ENCODE measurements at places on chromosomes 11 and 22.

- no peak for DNase-seq
Observed at GRCh38 chr11:58006940-58007339, 16.7 kb upstream of the OR9Q1 start.

- no peak for DNase-seq
Observed at GRCh38 chr11:116782728-116783127, 5.1 kb downstream of the ZPR1 start.

GRCh38 chr22:31650391-31650790, 11.6 kb downstream of the PISD start:
- DNase-seq = no peak

- no peak for DNase-seq
Observed at GRCh38 chr11:57414612-57415212, 12.2 kb downstream of the SLC43A3 start.

DNA sequence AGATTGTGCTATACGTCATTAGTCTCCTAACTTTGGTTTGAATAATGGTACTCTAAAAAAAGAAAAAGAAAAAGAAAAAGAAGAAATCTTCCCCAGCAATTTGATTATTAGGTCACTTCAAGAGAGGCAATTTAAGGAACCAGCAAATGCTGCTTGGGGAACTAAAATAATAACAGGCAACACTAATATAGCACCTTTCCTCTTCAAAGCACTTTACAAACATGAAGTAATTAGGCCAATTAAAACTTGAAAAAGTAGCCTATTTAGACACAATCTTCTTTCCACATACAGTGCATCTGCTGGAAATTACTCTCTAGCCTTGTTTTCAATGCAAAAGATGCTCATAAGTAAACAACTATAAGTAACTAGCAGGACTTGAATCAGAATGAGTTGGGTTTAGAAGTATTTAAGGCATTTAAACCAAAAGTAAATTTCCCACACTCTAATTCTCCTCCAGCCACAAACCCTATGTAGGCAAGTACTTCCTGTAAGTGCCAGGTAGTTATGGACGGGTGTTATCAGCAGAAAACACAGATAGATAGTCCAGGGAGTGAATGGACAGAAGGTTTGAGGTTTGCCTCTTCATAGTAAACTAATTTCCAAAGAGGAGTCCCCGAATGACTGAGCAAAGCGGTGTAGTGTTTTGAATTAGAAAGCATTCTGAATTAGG, 44.5 kb downstream of the LRRC4C start:
- DNase-seq = no peak

DNA sequence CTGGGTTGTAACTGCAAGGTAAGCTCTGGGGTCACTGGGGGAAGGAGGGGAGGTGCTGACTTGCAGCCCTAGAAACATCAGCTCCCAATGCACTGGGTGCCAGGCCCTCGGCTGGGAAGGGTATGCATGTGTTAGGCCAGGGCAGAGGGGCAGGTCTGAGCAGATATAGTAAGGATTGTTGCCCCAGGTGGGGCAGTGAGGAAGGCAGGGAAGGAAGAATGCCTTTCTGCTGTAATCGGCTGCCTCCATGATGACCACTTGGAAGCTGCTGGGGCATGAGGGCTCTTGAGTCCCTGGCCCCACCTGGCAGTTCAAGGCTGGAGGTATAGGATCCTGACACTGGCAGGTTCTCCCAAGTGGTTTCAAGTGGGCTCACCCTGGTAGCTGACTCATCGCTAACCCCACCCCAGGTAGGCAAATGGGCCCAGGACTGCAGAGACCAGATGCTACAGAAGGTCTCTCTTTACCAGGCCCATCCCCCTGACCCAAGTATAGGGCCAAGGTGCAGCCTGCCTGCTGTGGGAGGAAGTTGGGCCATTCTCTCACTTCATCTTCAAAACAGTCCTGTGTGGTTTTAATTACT, 56.7 kb downstream of the TIMP3 start:
- no peak for DNase-seq

GRCh38 chr11:26963764-26964163, 30.1 kb upstream of the FIBIN start:
- DNase-seq = no peak

GRCh38 chr11:116404462-116404798, 368.4 kb downstream of the BUD13 start:
- no peak for DNase-seq

DNA sequence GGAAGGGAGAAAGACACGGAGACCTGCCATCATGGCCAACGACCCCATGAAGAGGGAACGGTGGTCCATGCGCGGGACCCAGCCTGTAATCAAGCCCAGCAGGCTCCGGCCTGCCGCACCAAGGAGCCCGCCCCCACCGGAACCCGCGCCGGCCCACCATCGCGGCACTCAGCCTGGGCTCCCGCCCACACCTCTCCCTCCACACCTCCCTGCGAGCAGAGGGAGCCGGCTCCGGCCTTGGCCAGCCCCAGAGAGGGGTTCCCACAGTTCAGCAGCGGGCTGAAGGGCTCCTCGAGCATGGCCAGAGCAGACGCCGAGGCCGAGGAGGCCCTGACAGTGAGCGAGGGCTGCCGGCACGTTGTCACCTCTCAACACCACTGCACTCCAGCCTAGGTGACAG, 1302.8 kb upstream of the CNTN5 start:
- no peak for DNase-seq

DNA sequence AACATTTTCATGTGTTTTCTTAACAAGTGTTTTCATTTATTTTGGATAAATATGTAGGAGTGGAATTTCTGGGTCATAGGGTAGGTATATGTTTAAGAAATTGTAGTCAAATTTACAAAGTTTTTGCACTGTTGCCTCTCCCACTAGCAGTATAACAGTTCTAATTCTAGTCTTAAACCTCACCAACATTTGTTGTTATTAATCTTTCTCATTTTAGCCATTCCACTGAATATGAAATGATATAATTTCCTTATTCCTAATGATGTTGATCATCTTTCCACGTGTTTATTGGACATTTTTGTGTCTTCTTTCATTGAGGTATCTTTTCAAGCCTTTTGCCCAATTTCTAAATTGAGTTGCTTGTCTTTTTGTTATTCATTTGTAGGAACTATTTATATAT, 62.0 kb downstream of the C11orf91 start:
- DNase-seq = no peak

DNA sequence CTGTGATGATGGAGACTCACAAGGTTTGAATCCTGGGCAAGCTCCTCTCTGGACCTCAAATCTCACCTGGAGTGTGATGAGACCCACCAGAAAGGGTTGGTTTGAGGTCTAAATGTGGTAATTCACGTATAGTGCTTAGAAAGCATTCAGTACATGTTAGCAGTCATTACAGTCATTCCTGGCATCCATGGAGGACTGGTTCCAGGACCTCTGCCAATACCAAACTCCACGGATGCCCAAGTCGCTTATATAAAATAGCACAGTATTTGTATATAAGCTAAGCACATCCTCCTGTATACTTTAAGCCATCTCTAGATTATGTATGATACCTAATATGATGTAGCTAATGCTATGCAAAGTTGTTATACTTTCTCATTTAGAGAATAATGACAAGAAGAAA, 67.6 kb upstream of the CYP2D6 start:
- no peak for DNase-seq

DNA sequence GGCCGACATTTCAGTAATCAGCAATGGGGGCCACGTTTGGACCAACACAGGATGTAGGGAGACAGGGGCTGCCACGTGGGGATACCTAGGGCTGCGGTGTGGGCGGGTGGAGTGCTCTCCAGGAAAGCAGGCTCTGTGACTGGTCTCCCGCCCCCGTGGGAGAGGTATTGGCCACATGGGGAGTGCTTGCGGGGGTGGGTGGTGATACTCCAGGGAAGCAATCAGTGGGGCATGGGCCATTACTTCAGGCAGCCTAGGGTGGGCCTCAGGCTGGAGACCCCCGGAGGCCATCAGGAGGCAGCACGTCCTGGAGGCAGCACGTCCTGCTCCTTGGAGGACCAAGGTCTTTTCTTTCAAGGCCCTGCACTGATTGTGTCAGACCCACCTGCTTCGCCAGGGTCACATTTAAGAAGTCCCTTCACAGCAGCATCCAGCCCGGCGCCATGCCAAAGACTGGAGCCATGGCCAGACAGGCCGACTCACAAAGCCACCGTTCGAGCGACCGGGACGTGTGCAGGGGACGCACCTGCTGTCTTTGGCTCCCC, 3.0 kb upstream of the MUC2 start:
- no peak for DNase-seq

DNA sequence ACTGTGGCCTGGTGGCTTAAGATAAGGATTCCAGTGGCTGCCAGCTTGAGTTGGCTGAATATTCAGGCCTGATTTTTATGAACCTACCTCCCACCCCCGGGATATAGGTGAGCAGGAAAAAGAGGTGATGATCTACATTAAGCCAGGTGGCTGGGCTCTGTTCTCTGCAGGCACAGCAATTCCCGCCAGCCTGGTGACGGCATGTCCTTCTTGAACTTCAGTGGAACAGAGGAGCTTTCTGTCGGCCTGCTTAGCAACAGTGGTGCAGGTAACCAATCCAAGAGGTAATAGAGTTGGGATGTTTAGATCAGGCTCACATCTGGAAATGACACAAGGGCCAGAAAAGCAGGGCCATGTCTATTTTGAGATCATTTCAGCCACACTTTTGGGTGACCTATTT, 68.7 kb downstream of the DEPDC5 start:
- DNase-seq = no peak

DNA sequence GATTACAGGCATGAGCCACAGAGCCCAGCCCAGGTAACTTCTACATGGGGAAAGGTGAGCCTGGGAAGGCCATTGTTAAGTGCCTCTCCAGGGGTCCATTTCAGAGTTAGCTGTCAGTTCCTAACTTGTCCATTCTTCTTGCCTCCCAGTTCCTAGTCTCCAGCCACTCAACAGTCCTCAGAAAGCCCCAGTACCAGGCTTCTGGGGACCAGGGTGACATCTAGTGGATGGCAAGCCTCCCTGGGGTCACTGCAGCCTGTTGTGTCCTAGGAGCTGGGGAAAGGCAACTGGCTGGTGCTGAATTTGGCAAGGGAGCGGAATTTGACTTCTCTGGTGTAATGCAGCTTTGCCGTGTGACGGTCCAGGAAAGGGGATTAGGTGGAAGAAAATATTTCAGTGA, 2.1 kb downstream of the LGALS12 start:
- no peak for DNase-seq

DNA sequence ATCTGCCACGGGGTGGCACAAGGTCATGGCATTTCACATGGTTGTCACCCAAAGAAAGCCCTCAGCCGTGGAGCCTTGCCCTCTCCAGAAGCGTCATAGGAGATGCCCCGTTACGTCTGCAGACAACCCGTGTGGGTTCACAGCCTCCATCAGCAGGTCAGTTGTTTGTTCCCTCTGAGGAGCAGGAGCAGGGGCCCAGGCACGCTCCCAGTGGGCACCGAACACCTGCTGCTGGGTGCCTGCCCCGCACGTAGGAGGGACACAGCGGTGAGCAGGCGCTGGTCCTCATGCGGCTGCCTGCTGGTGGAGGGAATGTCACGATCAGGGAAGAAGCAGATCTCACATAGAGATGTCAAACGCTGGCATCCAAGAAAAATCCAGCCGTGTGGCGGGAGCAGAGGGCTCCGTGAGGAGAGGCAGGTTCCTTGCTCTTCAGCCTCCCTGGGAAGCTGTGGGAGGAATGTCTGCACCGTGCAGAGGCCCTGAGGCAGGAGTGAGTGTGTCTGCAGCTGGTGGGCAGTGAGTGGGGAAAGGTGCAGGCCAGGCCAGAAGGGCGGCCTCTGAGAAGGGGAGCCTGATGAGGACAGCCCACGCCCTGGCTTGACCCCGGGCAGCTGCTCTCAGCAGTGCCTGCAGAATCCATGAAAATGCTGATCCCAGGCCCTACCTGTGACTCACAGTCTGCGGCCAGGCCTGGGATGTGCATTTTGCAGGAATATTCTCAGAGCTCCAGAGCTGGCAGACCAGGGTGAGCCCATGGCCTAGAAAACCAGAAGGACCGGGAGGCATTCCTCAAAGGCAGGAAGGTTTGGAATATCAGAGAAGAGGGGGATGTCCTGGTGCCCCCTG, 36.4 kb upstream of the TH start:
- no peak for DNase-seq

DNA sequence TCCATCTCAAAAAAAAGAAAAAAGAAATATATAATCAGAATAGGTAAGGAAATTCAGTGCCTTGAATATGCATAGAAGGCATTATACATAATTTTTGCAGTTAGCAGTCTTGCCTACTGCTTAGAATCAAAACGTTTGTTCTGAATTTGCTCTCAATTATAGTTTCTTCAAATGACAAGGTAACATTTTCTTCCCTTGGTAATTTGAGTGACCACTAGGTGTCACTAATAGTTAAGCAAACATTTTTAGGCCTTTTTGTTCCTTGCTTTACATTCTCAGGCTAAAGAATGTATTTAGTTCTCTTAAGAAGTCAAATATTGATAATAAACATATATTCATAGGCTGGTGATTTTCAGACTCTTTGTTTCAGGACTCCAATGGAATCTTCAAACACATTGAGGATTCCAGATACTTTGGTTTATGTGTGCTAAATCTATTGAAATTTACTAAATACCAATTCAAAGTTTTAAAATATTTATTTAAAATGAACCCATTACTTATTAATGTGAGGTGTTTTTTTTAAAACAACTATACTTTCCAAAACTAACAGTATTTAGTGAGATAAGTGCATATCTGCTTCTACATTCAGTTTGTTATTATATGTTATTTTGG, 55.0 kb upstream of the DEPDC7 start:
- no peak for DNase-seq

DNA sequence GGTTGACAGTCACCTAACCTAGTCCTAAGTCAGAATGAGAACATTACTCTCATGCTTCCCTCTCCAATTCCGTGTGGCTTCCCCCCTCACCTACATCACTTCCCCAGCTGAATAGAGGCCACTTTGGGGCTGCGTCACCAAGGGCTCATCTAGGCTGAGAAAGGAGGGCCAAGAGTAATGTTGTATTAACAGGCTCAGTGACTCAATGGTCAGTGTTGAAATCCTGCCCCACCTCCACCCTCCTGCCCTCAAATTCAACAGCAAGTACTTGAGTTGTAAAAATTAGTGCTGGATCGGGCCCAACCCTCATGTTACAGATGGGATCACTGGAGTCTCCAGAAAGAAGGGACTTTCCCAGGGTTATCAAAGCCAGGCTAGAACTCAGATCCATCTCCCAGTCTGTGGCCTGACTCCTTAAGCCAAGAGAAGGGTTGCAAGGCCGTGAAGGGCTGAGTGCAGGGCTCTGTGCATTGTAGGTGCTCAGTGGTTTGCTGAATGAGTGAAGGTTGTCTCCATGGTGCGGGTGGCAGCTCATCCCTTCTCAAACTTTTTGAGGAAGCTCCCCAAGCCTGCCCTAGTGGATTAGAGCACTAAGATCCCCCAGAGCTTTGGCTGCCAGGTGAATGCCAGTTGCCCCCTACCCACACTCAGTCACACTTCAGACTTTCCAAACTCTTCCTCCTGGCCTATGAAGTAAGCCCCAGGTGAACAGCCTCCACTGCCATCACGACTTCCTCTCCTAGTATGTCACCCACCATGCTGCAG, 3.2 kb downstream of the DGAT2 start:
- no peak for DNase-seq

DNA sequence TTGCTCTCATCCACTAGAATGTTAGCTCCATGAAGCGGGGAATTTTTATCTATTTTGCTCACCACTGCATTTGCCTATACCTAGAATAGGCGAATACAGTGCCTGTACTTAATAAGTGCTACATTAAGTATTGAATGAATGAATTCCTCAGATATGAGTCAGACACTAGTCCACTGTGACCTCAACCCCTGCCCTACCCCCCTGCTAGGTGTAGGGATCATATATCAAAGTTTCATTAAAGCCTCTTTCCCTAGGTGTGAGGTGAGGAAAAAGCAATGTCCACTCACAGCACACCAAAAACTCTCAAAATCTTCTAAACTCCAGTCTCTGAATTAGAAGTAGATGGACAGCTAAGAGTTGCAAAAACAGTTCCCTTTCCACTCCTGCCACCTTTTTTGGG, 9.8 kb upstream of the PSMA1 start:
- DNase-seq = no peak

All from activated CD4-positive, CD25-positive, alpha-beta regulatory T cell (primary cell).